HFF-Myc (cell line): ENCODE measurements at places on chromosomes 6 and 20.

DNA sequence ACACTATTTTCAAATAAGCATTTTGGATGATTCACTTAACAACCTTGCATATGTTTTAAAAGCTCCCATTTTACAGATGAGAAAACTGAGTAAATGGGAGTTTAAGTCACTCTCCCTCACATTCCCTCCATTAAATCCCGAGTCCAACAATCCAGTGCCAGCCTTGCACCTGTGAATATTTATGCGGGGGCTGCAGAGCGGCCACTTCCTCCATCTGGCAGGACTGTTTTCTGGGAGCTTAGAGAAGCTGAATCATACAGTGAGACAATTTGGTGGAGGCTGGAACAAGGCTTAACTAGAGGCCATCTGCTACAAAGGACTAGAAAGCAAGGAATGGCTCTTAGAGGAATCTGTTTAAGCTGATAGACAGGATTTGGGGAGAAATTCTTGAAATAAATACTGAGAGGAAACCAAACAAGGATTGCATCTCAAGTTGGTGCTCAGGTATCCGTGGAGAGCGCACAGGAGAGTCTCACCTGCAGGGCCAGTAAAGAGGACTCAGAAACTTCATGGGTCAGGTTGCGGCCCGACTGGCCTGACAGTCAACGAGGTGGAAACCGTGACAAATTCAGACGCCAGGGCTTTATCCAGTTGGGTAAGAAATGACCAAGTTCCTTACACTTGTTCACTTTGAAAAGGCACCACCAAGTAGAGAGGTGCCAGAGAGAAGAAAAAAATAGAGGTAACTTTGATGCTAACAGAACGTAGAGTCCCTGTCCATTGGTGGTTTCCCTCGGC is 478.5 kb downstream of the QKI start:
- no peak for DNase-seq

- DNase-seq = no peak
These were observed 64.9 kb downstream of the ME1 start for GRCh38 chr6:83365931-83366330.

- no peak for DNase-seq
These were observed 11.2 kb downstream of the CNBD2 start for GRCh38 chr20:35979544-35979943.

DNA sequence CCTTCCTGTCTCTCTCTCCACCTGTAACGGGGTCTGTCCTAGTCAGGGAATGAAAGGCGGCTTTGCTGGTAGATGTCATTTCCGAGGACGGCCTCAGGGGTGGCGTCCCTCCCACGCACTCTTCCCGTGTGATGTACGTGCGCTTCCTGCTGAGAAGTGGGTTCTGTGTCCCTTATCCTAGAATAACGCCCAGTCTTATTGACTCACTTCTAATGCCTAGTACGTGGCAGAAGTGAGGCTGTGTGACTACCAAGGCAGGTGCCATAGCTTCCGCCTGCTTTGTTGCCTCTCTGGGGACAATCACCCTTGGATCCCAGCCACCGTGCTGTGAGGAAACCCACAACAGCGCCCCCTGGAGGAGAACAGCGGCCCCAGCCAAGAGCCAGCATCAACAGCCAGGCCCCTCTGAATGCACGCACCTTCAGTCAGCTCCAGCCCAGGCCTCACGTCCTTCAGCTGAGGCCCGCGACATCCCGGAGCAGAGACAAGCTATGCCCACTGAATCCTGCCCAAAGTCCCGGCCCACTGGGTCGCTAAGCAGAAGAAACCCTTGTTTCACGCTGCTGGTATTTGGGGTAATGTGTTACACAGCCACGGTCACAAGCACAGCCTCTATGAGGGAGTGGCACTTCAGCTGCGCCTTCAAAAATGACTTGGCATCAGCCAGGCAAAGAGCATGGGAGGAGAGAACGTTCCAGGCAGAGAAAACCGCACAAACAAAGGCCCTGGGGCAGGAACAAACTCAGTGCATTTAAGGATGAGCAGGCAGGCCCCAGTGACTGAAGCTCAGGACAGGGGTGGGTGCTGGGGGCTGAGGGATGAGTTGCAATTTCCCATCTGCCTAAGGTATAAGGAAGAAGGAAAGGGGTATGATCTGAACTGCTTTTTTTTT is 224.2 kb downstream of the NFATC2 start:
- no peak for DNase-seq

- DNase-seq = peak; percentile 54
These were observed 132.9 kb upstream of the THBS2 start for GRCh38 chr6:169386411-169387057.

DNA sequence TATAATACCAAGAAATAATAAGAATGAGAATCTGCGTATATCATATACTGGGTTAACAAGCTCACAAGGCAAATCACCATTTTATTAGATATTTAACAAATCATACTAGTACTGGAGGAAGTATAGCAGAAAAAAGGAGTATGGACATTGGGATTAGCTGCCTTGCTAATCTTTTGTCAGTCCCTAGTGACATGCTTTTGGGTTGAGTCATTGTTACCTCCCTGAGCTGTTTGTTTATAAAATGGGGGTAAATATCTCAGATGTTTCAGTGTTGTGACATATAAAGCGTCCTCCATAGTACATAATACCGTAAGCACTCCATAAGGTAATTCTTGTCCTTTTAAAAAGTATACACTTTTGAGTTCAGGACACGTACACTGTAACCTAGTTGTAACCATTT is 107.0 kb downstream of the ESR1 start:
- no peak for DNase-seq

GRCh38 chr6:90411292-90411781 is 114.7 kb upstream of the BACH2 start:
- DNase-seq = no peak

- no peak for DNase-seq
These were observed 699.0 kb downstream of the PHF3 start for GRCh38 chr6:64334636-64335035.

DNA sequence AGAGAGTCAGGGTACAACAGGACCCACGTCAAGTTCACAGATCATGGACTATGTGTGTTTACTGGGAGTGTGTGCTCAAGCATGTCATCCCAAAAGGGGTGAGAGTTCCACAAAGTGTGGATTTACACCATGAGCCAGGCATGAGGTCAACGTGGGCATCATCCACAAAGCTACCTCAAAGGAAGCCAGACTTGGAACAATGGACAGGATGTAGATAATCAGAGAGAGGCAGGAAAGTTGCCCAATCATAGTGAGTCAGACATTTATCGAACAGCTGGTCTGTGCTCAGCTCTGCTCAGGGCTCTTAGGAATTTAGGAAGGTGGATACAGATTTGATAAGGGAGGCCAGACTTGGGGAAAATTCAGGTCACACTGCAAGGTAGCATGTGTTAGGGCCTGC is 317.2 kb upstream of the CDYL start:
- peak; percentile 37 for DNase-seq

- DNase-seq = no peak
These were observed 18.6 kb upstream of the CST9L start for GRCh38 chr20:23586735-23587525.

DNA sequence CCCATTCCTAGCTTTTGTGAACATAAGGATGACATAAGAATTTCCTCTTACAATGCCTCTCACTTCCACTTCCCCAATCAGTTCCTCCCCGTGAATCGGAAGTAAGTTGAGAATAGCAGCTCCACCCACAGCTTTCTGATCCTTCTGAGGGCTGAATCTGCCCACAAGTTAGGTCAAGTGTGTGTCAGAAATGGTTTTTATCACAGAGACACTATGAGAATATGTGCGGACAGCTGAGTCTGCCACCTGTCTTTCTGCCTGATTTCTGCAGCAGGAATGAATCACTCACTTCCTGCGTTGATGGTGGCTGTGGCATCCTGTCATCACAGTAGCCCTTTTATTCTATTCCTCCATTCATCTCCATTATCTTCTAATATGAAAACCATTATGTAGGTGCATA is 70.2 kb downstream of the RIN2 start:
- no peak for DNase-seq

DNA sequence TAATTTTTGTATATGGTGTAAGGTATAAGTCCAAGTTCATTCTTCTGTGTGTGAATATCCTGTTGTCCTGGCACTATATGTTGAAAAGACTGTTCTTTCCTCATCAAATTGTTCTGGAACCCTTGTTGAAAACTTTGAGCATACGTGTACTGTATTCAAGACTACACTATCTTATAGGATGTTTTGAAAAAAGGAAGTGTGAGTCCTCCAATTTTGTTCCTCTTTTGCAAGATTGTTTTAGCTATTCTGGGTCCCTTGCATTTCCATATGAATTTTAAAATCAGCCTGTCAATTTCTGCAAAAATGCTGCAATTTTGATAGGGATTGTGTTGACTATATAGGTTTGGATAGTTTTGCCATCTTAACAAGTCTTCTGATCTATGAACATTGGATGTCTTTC is 195.2 kb downstream of the BACH2 start:
- no peak for DNase-seq

GRCh38 chr6:100897671-100898070 is 16.5 kb upstream of the ASCC3 start:
- DNase-seq = no peak

GRCh38 chr20:63320041-63320511 is 27.1 kb downstream of the COL20A1 start:
- DNase-seq = no peak

DNA sequence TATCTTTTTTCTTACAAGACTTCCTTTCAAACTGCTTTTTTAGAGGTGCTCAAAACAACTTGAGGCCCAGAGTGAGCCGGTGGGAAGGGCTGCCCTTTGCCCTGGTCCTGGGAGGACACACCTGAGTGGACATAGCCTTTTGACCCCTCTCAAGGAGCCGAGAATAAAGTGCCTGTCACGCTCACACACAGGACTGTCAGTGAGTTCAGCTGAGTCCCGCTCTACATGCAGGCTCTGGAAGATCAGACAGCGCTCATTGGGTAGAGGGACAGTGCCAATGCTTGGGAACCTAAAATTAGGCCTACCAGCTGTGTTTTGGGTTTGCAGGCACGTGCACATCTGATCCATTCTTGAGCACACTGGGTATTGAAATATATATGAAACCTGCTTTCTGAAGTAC is 387.8 kb downstream of the CD83 start:
- DNase-seq = no peak

GRCh38 chr6:133114973-133115372 is 126.2 kb upstream of the EYA4 start:
- no peak for DNase-seq

DNA sequence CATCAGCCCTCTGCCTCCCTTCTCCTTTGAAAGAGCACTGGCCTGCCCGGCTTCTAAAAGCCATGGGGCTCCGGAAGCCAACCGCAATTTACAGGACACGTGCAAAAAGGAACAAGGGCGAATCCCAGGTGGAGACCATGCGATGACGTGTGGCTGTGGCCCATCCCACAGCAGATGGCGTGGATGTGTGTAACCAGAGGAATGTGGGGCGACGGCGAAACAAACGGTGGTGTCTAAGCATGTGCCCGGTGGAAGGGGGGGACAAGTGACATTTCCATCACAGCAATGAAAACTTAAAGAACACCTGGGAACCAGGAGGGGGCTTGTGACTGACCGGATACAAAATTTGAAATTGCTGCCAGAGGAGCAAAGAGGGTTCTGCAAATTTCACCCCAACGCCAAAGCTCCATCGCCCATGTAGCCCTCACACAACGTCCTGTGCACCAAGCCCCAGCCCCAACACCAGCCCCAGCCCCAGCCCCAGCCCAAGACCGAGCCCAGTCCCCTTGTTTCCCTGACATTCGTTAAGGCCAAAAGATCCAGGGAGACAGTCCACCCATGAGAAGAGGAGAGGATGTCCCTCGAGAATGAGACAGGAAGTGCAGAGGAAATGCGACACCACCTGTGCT is 159.7 kb upstream of the ZNF337 start:
- no peak for DNase-seq

- DNase-seq = no peak
These were observed 372.7 kb upstream of the RGS17 start for GRCh38 chr6:153503810-153504209.

DNA sequence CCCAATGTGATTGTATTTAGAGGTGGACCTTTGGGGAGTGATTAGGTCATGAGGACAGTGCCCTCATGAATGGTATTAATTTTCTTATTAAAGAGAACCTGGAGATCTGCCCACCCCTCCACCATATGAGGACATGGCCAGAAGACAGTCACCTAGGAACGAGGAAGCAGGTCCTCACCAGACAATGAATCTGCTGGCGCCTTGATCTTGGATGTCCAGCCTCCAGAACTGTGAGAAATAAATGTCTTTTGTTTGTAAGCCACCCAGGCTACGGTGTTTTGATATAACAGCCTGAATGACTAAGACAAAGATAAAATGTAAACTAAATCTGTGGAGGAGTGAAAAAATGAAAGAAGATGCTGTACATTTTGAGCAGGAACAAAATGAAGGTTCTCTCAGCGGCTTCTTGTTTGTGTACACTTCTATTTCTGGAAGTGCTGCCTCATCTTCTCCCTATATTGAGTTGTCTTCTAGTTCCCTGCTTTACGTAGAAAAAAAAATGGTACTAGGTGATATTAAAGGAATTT is 1.5 kb upstream of the IPCEF1 start:
- no peak for DNase-seq

- DNase-seq = no peak
These were observed 10.3 kb upstream of the LPIN3 start for GRCh38 chr20:41330343-41330720.

GRCh38 chr6:118334634-118335033 is 213.5 kb upstream of the PLN start:
- no peak for DNase-seq

DNA sequence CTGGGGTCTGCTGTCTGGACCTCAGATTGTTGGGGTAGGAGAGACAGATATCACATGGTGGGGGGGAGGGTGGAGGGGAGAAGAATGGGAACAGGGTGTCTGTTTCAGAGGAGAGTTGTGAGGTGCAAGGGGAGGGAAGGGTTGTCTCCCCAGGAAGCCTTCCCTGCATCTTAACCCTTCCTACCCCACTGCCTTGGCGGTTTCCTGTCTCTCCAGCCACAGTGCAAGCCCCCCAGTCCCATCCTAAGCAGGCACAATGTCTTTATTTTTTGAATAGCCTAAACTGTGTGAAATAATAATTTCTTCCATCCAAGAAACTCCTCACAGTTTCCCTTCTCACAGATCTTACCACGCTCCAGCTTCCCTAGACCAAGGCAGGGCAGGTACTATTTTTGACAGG is 3.5 kb downstream of the FOXP4 start:
- DNase-seq = no peak

GRCh38 chr6:88983532-88983931 is 20.1 kb upstream of the RNGTT start:
- no peak for DNase-seq

- DNase-seq = no peak
These were observed 2.5 kb downstream of the RBM39 start for GRCh38 chr20:35739294-35740163.

- DNase-seq = peak; percentile 24
These were observed at the start of gene SCGN for GRCh38 chr6:25652007-25652515. Gene SCGN, plus strand, starts transcription at chr6:25652215. Its CDS starts 189 bp downstream, at chr6:25652404.

DNA sequence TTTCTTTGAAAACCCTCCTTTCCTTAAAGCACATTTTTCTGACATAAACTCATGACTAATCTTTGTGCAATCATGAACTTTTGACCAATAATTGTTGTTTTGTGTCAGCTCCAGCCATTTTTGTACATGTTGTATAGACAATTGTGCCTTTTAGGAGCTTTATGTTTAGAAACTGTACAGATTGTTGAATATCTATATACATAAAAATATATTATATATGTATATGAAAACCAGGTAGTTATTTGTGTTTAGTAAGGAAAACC is 125.7 kb upstream of the EDN1 start:
- DNase-seq = no peak
